ENCODE measurements at places on chromosomes 1 and 21. TPM values are rescaled to one million over a fixed set of nuclear protein-coding genes. Genes with fewer than 3 reads are reported as not detected.

The KRTAP22-2 gene
- not detected for total RNA-seq

The TFF3 gene
- total RNA-seq, result not detected

The GNAT2 gene
- total RNA-seq, result not detected

The OR2AK2 gene
- total RNA-seq, result not detected

The GJB5 gene
- 0.13 TPM for total RNA-seq
